Cerebellum (tissue), 4 donors: ENCODE measurements at places on chromosomes 13 and 19. TPM values are rescaled to one million over a fixed set of nuclear protein-coding genes. Genes with fewer than 3 reads are reported as not detected.

The C1QTNF9B gene
- not detected for total RNA-seq

DNA sequence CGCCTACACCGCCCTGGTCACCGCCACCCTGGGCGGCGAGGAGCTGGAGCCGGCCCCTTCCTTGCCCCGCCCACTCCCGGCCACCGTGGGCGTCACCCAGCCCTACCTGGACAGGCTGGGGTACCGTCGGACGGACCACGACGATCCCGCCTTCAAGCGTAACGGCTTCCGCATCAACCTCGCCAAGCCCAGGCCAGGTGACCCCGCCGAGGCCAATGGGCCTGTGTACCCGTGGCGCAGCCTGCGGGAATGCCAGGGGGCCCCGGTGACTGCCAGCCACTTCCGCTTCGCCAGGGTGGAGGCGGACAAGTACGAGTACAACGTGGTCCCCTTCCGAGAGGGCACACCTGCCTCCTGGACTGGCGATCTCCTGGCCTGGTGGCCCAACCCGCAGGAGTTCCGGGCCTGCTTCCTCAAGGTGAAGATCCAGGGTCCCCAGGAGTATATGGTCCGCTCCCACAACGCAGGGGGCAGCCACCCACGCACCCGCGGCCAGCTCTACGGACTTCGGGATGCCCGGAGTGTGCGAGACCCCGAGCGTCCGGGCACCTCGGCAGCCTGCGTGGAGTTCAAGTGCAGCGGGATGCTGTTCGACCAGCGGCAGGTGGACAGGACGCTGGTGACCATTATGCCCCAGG is 7.0 kb downstream of the CILP2 start:
- DNase-seq: no peak

GRCh38 chr13:114057166-114058050 is 75.0 kb downstream of the RASA3 start:
- no peak for DNase-seq

The KIR3DL1 gene
- total RNA-seq: not detected

The CUL4A gene
- 52.1 TPM for total RNA-seq

- DNase-seq: no peak
Measured at GRCh38 chr19:2127758-2128157, 23.6 kb downstream of the AP3D1 start.

DNA sequence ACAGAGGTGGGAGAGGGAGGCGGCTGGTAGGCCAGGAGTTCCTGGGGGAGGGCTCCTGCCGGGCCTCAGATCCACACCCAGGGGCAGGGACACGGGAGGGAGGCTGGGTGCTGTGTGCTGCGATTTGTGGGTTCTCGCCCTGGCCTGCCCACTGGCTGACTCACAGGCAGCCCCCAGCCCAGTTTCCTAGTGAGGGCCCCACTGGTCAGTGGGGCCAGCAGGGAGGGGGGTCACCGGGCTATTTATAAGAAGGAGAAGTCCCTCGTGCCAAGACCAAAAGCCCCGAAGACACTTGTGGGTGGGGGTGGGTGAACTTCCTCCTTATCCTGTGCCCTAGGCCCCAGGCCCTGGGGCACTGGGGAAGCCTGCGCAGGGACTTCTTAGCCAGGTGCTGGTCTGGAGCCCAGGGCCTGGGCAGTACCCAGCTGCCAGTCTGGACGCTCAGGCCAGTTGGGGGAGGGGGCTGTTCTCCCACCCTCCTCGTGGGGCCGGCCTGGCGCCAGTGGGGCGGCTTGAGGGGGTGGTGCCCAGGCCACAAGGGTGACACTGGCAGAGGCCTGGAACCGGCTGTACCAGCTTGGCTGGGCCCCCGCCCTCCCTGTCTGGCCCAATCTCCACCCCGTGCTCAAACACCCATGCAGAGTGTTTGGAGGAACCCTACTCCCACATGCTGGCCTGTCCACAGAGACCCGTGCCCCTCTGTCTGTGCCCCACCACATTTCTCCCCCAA is 5.0 kb upstream of the JUNB start:
- DNase-seq: no peak

The MAMSTR gene
- 1.1 TPM for total RNA-seq

- DNase-seq: no peak
Measured at GRCh38 chr13:74206061-74206561, 71.9 kb upstream of the KLF12 start.

- DNase-seq: peak; percentile 80
Measured at GRCh38 chr13:26707122-26708006, 53.2 kb downstream of the GPR12 start.
